ENCODE measurements at places on chromosomes 6 and 20.

GRCh38 chr6:113350461-113350860, 506.7 kb upstream of the MARCKS start:
- DNase-seq, result no peak

DNA sequence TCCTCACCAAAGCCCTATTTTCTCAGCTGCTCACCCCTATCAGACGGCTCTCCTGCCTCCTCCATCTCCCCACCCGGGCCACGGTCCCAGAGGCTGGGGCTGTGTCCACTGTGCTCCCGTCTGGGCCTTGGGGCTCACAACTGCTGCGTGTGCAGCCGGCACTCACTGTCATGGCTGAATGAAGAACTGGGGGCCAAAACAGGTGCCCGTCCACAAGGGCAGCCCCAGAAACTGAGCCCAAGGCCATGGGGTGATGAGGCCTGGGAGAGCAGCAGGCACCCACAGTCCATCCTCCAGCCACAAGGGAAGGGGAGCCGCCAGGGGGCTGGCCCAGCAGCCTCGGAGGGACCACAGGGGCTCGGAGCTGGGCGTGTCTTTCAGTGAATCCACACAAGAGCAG, 159.5 kb downstream of the DLL1 start:
- DNase-seq, result no peak

DNA sequence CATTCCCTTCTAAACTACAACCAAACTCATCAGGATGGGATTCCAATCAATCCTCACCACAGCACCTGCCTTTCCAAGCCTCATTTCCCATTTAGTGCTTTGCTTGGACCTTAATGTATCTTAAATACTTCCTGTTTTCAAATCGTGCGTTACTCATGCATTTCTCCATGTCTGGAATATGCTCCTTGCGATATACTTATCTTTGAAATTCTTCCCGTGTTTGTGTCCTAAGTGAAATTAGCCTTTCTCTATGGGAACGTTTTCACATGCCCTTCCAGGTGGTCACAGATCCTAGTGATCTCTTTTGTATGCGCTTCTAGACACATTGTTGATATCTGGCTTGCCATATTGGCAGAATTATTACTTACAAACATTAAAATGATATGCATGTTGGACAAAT, 620.6 kb upstream of the AGPAT4 start:
- DNase-seq, result no peak

DNA sequence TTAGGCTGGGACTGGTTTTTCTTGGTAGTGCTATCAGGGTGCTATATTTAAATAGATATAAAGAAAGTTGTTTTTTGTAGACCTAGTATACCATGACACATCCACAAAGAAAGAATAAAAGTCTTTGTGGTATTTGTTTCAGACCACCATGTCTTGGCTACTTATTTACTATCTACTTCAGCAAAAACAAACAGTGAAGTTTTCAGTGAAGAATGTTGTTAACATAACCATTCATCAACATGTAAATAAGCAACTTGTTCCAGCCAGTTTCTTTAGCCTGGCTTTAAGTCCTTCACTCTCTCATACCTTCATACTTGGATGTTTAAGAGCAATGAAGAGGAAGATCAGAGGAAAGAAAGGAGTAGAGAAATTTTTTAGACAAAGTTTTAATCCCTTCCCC, 624.1 kb downstream of the CD109 start:
- no peak for DNase-seq

DNA sequence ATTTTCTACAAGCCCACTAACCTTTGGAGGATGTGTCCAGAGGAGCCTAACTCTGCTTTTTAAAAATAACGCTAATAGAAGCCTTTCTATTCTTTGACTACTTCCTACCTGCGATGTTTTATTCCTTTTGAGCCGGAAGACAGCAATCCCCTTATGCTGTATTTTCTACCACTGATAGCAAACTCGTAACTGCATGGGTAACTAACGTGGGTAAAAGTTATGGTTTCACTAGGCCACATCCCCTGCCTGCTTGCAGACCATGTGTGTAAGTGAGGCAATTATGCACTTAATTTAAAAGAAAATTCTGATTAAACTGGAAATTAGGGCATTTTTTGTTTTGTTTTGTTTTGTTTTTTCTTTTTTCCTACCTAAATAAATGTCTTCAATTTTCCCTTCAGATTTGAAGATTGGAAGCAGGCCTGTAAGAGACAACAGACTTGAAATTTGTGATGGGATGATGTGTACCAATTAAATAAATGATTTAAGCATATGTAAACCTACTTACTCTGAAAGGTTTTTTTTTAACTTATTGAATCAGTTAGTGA, 931 bp downstream of the UFL1 start:
- DNase-seq, result no peak

DNA sequence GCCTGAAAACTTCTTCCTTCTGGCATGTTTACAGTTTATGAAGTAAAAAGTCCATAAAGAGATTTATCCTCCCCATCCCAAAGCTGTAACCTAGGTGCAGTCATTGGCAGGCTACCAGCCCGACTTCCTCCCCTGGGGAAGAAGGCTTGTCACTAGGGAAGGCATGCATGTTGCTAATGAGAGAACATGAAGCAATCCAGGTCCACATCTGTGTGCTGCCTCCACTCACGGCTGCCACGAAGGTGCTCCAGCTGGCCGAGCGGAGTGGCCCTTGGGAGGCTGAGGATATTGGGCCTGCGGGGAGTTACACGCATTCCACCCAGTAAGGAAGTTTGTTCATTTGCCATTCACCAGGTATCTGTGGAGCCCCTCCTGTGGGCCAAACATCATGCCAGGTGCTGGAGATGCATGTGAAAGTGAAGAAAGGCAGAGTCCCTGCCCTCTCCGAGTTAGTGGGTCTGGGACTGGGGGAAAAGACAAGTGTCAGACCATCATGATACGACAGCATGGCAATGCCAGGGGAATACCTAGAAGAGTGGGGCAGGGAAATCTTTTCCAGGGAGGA, 257.0 kb downstream of the NRN1 start:
- DNase-seq, result no peak

GRCh38 chr20:44001667-44002596, 87.3 kb downstream of the TOX2 start:
- DNase-seq, result no peak

DNA sequence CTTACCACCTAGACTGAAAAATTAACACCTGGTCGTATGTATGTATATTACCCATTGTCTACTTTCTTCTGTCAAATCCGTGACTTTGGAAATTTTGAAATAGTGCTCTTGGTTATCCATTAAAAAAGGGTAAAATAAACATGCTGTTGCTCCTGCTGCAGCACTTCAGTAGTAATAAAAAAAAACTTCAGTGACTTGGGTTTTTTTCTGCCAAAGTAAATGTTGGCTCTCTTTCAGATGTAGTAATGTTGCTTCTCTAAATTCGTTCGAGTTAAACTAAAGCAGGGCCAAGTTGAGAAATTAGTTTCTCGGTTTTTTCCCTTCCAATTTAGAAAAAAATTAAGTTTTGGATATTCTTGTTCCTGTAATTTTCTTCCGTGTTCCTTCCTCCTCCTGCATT, 34.2 kb downstream of the JARID2 start:
- no peak for DNase-seq

GRCh38 chr6:150937132-150937906, 71.8 kb downstream of the MTHFD1L start:
- no peak for DNase-seq

DNA sequence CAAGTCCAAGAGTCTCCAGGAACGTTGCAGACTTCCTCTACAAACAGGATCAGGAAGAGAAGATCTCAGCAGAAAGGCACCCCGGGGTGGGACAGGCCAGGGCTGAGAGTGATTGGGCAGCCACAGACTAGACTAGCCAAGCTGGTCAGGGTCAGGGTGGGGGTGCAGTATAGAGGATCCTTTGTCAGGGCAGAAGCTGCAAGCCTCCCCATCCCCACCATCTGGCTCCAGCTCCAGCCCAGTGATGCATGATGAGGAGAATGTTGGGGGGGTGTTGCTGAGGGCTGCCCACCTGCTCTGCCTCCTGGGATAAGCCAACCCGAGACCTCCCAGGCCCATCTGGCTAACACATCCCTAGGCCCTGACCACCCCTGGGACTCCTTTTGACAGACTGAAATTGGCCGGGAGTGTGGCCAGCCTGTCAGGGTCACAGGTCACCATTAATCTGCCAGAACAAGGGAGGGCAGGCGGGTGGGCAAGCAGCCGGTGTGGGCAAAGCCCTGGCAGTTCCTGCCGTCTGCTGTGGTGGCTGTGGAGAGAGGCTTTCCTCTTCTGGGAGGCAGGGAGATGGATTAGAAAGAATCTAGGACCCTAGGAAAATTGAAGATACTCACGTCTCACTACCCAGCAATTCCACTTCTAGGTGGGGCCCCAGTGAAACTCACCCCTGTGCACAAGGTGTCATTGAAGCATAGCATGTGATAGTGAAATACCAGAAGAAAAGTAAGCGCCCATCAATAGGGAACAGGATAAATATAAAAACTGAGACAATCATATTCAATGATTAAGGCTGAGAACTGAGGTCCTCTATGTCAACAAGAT, 22.1 kb upstream of the SNTA1 start:
- no peak for DNase-seq

DNA sequence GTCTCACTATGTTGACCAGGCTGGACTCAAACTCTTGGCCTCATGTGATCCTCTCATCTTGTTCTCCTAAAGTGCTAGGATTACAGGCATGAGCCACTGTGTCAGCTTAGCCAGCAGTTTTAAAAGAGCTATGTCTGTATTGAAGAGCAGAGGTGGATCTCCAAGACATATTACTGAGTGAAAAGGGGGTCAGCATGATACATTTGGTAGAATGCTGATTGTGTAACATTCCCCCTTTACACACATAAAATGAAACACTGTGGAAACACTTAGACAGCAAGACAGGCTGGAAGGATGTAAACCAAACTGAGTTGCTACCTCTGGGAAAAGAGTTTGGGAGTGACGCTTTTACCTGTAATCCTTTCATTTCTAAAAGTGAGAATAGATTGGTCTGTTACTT, 1.7 kb upstream of the RIPOR3 start:
- no peak for DNase-seq

- DNase-seq, result no peak
These were observed 63.9 kb downstream of the TMEM242 start for GRCh38 chr6:157259443-157259842.

DNA sequence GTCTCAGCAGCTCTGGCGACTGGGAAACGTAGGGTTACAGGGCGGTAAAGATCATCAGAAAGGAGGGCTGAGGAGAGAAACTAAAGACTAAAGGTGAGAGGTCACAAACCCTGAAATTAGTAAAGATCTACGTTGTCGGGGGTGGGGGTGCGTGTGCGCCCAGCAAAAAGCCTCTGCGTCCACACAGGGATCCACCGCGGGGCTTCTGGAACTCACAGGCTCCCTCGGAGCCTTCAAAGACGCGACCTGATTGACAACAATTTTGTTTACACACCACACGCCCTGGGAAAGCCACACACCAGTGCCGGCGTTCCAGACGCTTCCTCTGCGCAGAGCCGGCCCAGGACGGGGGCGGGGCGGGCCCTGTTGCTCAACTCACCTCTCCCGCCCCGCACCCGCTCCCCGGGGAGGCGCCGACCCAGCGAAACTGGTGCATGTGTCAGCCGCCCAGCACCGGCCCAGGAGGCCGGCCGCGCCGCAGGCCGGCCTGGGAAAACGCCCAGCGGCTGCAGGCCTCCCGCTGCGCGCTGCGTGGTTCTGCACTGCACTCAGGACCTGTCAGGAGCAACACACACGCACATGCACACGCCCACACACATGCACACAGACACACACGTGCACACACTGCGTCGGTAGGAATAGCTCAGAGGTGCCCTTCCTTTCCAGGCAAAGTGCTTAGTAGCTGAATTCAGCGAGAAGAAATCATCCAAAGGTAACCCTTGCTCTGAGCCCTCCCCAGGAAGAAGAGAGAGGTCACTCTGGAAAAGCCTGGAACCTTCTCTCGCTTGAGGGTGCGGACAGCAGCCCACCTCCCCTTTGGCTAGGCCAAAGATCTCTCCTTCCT, 57.2 kb upstream of the ARID1B start:
- DNase-seq, result peak; percentile 68

GRCh38 chr6:128836761-128837160, 46.2 kb upstream of the LAMA2 start:
- no peak for DNase-seq

DNA sequence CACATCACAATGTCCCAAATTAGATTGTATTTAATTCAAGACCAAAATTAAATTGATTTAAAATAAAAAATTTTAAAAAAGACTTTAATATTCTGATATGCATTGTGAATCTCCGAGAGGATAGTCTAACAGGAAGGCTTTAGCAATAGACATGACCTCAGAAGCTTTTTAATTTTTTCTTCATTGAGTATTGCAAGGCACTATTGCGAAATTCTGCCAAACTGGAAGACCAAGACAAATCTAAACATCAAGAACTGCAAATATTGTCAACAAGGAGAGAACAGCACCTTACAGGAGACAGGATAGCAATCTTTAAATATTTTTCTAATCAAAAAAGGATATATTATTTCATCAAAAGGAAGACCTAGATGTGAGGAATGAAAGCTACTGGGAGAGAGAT, 56.9 kb downstream of the BMP5 start:
- DNase-seq, result no peak

- no peak for DNase-seq
These were observed 278.2 kb downstream of the CDC5L start for GRCh38 chr6:44665683-44666082.

GRCh38 chr6:26045928-26046368, 41.3 kb upstream of the HFE start:
- peak; percentile 89 for DNase-seq

- no peak for DNase-seq
These were observed 1.3 kb upstream of the HLA-A start for GRCh38 chr6:29941016-29941415.

GRCh38 chr6:32432050-32432450, 7.6 kb upstream of the HLA-DRA start:
- DNase-seq, result peak; percentile 35

DNA sequence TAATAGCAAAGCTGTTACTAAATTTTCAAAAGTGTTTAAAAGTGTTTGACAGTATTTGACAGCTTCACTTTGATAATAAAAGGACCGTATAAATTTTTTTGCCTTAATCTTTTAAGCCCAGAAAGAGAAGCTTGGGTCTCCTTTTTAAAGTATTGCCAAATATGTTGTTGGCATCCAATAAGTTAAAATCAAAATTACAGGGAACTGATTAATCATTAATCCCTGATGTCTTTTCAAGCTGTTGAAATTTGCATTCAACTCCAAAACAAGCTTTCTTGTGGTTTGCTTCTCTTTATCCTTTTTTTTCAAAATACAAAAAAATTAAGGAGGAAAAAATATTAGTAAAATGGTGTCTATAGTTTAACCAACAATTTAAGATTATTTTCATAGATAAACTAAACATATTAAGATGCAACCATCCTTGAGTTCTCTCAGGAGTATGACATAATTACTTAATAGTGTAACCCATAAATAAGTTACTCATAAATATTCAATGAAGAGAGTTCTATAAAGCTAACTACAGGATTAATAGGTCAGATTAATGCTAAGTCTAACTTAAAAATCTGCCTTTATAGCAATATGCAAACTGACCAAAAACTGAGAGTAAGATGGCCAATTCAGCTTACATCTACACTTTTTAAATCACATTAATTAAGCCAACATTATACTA, 27.0 kb upstream of the CALHM6 start:
- DNase-seq, result no peak

DNA sequence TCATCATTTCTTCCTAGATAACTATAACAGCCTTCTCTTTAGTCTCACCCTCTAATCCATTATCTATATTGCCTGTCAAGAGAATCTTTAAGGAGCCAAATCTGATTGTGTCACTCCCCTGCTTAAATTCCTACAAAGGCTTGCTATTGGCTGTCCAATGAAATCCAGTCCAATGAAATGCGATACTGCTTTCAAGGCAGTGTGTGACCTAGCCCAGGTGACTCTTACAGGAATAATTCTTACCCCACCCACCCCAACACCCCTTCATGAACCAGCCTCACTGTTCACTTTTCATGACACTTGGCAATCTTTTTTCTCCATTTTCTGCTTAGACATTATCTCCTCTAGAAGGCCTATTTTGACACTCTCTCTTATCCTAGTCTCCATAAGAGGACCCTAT, 163.3 kb upstream of the MARCKS start:
- no peak for DNase-seq
